ENCODE measurements at places on chromosomes 5 and 9.
A peak's percentile ranks its signal among the peaks of the same experiment; 100 is the strongest.

- DNase-seq = no peak
Observed at GRCh38 chr5:17989036-17989435, 354.8 kb downstream of the TAF11L14 start.

GRCh38 chr9:134204991-134205578, 40.7 kb upstream of the RNU6ATAC start:
- peak; percentile 19 for DNase-seq

DNA sequence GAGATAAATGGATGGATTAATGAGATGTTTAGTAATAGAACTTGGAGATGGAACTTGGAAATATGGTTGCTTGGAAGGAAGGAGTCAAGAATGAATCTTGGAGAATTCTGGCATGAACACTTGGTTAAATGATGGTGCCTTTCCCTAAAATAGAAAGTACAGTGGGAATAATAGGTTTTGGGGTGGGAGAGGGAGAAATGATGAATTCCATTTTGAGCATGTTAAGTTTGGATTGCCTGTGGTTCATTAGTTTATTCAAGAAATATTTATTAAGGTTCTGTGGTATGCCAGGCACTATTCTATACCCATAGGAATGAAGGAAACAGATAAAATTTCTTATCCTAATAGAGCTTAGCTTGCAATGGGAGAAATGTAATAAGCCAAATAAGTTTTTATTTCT, 58.4 kb downstream of the PBX3 start:
- no peak for DNase-seq

DNA sequence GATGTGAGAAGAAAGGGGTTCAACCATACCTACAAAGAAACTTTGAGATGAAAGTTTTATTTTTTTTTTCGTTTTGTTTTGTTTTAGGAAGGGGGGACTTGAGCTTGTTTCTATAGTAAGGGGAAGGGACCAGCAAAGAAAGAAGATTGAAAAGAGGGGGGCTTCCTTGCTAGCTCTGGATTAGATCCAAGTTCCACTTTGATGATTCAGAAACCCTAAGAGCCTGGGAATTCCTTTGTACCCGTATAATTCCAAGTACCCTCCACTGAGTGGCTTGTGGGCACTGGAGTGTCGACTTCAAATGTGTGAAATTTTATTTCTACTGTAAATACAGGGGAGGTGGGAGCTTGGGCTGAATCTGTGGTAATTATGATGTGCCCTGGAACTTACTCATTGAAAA, 10.9 kb downstream of the MAMDC2 start:
- no peak for DNase-seq

Data from uterus (tissue), 4 donors.